DMS79 (cell line): ENCODE measurements at places on chromosomes 1 and 21.

- DNase-seq, result no peak
Observed at GRCh38 chr1:4166713-4167112, 266.6 kb upstream of the C1orf174 start.

DNA sequence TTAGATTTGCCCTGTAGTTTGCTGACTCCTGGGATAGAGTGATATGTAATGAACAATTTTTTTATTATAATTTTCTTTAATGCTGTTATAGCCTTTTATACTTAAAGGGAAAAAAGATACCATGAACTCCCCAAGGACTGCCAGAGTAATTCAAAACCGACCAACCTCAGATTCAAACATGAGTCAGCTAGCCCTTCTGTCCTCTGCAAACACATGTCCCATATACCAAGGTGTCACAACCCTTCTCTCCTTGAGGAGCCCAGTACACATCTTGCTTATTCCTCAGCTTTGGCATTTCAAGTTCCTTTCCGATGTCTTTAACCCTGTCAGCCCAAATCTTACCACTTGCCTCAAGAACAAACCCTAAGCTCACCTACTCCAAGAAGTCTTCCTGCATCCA, 184.9 kb downstream of the KCNH1 start:
- no peak for DNase-seq

- peak; percentile 33 for DNase-seq
Observed at GRCh38 chr1:148388260-148389026, 94.7 kb downstream of the PPIAL4G start.

DNA sequence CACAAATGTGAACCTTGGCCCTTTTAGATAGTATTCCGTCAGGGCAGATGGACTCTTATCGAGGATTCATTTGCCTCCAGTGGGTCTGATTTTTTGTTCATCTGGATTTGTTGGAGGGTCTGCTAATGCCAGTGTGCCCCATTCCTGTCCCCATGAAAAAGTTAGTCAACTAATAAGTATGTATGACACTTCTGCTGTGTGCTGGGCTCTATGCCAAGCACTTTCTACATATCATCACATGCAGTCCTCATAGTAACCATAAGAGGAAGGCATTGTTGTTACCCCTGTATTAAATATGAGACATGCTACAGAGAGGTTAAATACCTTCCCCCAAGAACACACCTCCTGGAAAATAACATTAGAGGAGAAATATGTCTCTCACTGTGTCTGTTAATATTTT, 46.6 kb upstream of the MAB21L3 start:
- no peak for DNase-seq

DNA sequence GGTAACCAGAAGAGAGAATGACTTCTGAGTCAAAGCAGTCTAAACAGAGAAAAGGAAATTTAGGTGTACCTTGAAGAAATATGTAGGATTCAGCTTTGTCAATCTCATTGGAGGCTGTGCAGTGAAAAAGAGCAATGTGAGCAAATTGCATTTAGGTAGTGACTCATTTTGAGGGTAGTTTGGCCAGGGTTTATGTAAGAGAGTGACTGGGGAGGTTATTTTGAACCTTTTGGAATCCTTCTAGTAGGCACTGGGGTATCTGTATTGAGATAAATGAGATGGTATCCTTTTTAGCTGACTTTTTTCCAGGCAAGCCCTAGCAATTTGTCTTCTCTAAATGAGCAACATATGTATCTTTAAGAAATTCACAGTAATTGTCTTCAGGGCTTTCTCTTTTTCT, 95.9 kb downstream of the DISP1 start:
- no peak for DNase-seq

- no peak for DNase-seq
Observed at GRCh38 chr21:40335704-40336103, 468.5 kb downstream of the PCP4 start.

- DNase-seq, result no peak
Observed at GRCh38 chr1:204401730-204402129, 9.9 kb downstream of the PPP1R15B start.

GRCh38 chr1:231678011-231678432, 51.4 kb downstream of the DISC1 start:
- no peak for DNase-seq

DNA sequence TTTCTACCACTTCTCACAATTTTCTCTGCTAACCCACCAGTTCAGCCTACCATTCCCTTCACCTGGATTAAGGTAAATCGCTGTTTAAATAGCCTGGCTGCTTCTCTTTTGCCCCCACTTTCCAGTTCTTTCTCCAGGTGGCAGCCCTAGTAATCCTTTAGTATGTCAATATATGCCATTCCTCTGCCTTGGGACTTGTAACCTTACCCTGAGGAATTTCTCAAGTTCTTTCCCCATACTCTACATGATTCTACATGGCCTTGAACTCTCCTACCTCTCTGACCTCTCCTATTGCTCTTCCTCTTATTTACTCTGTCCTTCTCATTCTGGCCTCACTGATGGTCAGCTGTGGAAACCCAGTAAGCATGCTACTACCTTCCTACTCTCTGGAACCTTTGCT, 546.0 kb downstream of the PLA2G4A start:
- no peak for DNase-seq

GRCh38 chr21:22585558-22585957, 1587.3 kb downstream of the NCAM2 start:
- DNase-seq, result no peak

DNA sequence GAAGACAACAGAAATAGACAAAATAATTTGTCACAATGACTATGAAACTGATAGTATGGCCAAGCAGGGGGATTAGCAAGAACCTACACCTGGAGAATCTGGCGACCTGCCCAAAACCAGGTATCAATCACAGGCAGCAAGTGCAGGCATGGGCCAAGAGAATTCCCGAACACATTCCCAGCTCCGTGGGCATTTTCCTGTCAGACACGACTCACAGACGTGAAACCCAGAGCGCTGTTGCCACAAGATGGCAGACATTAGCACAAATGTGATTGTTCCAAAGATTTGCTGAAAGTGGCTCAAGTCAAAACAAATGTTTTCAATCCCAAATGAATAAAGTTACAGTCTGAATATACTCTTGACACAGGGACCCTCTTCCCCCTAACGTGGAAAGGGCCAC, 36.8 kb downstream of the HLCS start:
- no peak for DNase-seq

DNA sequence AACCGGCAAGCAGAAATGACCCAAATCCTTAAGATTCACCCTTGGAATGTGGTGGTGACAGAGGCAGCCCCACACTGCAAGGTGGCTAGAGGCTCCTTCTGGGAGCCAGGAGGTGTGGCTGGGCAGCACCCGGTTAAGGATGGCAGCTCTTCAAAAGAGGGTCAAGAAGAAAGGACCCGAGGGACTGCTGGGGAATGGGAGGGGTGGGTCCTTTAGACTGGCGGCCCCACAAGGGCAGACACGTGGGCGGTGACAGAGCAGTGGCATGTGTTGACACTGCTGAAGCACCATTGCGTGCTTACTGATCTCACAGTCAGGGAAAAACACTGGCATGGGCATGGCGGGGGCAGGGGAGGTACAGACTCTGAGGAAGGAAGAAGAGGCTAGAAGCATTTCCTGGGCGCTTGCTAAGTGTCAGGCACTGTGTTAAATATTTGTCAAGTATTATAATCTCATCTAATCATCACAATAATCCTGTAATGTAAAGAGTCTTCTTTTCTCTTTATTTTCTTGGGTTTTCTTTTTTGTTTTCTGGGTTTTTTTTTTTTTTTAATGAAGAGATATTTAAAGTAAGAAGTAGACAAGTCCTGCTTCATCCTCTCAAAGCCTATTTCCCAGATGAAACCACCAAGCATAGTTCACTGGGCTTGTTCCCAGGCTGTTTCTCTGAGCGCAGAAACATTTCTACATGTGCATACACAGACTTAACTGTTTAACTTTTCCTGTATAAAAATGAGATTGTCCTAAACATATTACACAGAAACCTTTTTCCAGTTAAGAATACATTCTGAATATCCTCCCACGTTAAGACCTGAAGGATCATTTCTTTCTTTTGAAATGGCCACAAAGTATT, 165.8 kb upstream of the EDN2 start:
- DNase-seq, result no peak

- no peak for DNase-seq
Observed at GRCh38 chr1:206931709-206932108, 10.0 kb upstream of the FCMR start.

DNA sequence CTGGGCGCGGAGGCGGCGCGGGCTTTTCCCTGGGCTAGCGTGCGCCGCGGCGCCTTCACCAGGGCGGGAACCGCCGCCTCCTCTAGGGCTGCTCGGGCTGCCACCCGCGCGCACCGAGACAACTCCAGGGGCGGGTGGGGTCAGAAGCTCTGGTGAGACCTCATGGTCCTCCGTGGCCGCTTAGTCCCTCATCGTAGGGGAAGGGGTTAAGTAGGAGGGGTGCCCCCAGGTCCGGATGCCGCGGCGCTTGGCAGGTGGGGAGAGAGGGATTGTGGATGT, 559 bp downstream of the SERTAD4 start:
- no peak for DNase-seq

DNA sequence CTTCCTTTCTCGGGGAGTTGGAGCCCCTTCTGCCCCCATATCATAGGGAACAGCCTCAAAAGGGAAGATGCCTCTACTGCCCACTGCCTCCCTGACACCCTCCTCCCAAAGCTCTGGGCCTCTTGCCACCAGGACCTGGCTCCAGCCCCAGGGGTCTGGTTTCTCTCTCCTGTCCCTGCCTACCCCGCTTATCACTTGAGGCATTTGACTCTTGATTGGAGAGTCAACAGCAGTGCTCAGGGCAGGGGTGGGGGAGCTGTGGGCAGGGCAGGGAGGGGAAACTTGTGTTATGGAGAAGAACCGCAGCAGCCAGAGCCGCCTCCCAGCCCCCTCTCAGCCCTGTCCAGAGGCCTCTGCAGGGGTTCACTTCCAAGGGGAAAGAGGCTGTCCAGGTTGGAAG, 573 bp downstream of the TRIM63 start:
- DNase-seq, result no peak

DNA sequence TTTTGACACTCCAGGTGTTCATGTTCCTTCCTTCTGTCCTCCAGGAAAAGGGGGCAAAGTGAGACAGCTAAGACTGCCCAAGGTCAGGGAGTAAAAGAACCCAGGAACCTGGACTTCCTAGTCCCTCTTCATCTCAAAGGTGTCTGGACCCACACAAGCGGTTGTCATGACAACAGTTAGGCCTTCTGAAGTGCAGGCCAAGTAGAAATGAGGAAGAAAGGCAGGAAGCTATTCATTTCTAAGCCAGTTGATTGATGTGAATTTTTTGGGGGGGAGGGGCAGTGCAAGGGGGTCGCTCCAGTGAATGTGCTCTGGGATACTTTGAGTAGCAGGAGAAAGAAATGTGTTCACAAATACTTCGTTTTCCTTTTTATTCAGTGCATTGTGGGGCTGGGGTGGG, 114.3 kb downstream of the NAV1 start:
- no peak for DNase-seq

DNA sequence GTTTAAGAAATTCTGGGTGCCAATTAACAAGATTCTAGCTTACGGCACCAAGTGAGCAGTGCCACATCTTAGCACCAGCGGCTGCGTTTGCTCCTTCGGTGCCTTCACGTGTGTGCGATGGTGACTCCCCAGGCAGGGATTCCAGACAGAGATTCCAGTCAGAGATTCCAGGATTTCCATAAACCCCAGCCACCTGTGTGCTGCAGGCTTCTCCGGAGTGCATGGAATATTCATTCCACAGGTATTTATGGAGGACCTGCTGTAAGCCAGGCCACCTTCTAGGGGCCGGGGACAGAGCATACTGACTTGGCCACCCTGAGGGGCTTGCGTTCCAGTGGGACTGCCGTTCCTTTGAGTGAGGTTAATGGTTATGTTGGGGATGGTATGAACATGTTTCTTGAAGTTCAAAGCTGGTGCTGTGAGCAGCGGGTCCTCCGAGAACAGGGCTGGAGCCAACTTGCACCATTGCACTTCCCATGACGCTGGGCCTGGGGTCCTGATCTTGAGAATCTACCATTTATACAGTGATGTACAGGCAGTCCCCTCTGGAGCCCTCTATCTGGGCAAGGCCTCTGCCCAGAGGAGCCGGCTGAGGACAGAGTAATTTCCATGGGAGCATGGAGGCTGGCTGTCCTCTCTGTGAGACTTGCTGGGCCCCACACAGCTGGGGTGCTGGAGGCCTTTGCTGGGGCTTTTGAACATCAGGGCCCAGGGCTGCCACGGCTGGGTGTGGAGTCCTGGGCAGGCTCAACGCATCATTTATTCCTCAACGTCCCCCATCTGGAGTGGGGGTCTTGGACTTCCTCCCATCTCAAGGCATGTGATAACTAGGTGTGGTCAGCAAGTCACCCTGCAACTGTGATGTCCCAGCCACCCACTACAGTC, 58.8 kb upstream of the AJAP1 start:
- no peak for DNase-seq

GRCh38 chr1:225891229-225891972, 2.5 kb upstream of the LEFTY1 start:
- no peak for DNase-seq

GRCh38 chr1:99704356-99704816, 58.5 kb downstream of the PALMD start:
- no peak for DNase-seq

GRCh38 chr1:174326278-174326677, 121.5 kb upstream of the GPR52 start:
- no peak for DNase-seq

DNA sequence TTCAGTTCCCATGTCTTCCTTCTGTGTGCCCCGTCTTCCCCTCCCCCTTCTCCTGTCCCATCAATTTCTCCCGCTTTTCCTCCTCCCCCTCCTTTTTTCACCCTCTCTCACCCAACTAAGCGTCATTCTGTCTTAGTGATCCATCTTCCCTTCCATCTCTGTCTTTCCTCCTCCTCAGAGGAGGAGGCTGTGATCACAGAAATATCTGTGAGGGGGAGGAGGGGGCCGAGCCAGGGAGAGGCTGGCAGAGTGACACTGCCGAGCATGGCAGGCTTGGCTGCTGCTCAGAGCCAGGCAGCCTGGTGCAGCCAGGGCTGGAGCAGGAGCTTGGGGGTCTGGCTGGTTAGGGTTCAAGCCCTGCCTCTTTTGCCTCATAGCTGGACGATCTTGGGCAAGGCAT, 7.6 kb downstream of the HTR6 start:
- DNase-seq, result no peak

- no peak for DNase-seq
Observed at GRCh38 chr1:62962901-62963776, 179.2 kb downstream of the ATG4C start.

- DNase-seq, result no peak
Observed at GRCh38 chr1:166740668-166741276, 98.5 kb upstream of the POGK start.

- DNase-seq, result no peak
Observed at GRCh38 chr1:248688527-248689298, 13.9 kb downstream of the OR14I1 start.
